Activated CD4-positive, alpha-beta T cell treated with anti-CD3 and anti-CD28 coated beads for 24 hours (primary cell): ENCODE measurements at places on chromosomes 1 and 21.

- no peak for DNase-seq
These were observed 277.3 kb downstream of the DNM3 start for GRCh38 chr1:172118618-172119017.

- DNase-seq: no peak
These were observed 71.5 kb downstream of the RPS6KC1 start for GRCh38 chr1:213122514-213122929.

GRCh38 chr1:29513357-29513756 lies 277.0 kb downstream of the PTPRU start:
- DNase-seq: no peak

DNA sequence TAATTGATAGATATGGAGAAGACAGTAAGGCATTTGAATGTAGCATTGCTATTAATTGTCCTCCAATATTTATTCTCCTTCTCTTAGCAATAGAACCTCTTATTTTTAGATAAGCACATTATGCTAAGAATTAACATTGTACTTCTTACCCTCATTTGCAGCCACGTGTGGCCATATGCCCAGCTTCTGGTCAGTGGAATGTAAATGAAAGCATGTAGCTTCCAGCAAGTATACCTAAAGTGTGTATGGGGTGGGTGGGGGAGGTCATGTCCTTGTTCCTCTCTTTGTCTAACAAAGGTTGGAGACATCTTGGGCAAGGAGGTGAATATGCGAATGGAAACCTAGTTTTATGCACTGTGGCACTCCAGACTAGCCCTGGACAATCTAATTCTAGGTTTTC lies 133.6 kb upstream of the HMCN1 start:
- DNase-seq: no peak

DNA sequence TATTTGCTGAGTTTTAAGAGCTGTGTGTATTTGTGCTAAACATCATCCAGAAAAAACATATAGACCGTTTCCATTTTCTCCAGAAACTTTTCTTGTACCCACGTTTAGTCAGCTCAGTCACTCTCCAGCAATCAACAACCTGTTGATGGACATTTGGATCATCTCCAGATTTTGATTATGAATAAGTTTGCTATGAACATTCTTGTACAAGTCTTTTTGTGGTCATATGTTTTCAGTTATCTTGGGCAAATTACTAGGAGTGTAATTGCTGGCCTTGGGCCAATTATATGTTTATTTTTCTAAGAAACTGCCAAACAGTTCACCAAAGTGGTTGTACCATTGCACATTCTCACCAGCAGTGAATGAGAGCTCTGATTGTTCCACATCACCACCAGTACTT lies 221.8 kb downstream of the CENPF start:
- DNase-seq: no peak

DNA sequence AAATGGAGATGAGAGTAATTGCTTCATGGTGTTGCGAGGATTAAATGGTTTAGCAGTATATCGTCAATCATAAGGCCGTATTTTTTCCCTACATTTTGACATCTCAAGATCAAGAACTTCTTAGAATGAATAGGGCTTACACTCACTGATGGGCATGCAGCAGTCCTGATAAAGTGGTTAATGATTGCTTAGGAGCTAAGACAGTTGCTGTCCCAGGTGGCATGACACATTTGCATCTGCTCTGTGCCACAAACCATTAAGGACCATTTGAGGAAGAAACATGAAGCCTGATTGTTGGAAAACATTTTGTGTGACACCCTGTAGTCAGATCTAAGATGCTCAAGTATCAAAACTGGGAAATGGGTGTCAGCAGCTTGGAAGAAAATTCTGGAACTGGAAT lies 81.0 kb upstream of the SGIP1 start:
- DNase-seq: no peak

DNA sequence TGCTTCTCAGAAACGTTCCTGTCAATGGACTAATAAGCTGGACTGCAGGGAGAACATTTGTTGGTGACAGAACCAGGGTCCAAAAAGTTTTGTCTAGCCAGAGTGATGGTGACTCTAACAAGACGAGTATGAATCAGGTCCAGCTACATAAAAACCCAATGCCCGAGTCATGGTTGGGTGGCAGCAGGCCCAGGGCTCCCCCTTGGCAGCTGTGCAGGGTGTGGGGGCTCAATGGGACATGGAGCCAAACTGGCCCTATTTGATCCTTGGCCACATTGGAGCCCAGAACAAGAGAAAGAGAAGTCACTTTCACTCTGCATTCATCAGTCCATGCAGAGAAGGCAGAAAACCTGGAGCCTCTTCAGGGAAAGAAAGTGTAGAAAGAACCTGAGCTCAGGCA lies 37.9 kb upstream of the TENT5C start:
- no peak for DNase-seq

GRCh38 chr1:113872219-113872935 lies 865 bp upstream of the PTPN22 start:
- DNase-seq: no peak

DNA sequence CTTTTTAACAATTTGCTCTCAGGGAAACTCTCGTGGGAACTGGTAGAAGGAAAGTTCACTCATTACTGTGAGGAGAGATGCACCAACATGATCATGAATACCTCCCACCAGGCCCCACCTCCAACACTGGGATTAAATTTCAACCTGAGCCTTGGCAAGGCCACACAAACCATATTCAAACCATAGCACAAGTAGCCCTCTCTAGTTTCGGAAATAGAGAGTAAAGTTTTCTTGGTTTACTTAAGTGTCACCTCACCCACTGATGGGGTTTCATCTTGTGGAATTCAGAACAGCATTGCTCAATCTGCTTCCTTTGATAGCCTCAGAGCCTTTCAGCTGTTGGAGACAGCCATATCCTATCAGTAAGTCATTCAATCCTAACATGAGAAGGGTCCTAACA lies 25.5 kb upstream of the CCSAP start:
- no peak for DNase-seq

GRCh38 chr21:21119091-21119490 lies 120.9 kb downstream of the NCAM2 start:
- no peak for DNase-seq

DNA sequence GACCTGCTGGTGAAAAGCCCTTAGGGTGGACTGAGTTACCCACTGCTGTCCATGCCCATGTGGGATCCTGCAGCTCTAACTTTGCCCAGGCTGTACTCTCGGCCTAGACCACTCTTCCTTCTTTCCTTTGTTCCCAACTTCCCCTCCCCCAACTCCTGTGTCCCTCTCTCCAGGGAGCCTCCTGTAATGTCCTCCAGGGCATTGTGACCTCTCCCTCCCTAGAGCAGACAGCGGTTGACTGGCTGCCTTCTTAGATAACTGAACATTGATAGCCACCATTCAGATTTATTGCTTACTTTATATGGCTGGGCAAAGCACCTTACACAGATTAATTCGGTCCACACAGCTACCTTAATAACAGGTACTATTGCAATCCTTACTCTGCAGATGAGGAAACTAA lies 5.0 kb downstream of the RUNX1 start:
- DNase-seq: no peak

- no peak for DNase-seq
These were observed 931 bp upstream of the CLSTN1 start for GRCh38 chr1:9824702-9825089.

GRCh38 chr1:89089962-89090361 lies 25.0 kb upstream of the GBP1 start:
- no peak for DNase-seq

GRCh38 chr21:45306453-45306831 lies 18.7 kb upstream of the POFUT2 start:
- no peak for DNase-seq

DNA sequence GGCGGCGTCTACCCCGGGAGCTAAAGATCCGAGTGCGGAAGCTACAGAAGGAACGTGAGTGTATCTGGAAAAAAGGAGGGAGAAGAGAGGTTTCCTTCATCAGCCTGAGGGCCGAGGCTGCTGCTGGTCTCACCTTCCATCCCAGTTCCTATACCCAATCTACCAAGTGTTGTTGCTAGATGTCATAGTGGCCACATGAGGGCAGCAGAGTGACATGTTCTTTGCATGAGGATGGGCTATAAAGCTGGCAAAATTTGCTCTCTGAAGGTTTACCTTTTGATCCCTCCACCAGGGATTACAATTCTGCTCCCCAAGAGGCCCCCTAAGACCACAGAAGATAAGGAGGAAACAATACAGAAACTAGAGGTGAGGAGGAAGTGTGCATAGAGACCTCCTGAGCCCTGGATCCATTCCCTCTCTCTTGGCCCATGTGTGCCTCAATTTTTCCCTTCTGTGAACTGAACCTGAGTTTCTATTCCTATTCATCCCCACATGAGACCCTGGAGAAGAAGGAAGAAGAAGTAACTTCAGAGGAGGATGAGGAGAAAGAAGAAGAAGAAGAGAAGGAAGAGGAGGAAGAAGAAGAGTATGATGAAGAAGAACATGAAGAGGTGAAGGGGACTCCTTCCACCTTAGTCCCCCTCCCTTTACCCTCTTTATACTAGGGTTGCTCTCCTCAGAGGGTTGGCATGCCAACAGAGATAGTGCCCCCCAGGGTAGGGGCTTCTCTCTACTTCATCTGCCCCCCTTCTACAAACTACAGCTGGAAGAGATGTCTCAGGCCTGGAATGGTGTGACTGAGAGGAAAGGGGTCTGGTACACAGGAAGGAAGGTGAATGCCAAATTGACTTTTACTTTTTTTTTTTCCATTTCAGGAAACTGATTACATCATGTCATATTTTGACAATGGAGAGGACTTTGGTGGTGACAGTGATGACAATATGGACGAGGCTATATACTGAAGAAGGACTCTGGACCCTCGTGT lies 13.3 kb downstream of the POLR3GL start:
- DNase-seq: no peak

DNA sequence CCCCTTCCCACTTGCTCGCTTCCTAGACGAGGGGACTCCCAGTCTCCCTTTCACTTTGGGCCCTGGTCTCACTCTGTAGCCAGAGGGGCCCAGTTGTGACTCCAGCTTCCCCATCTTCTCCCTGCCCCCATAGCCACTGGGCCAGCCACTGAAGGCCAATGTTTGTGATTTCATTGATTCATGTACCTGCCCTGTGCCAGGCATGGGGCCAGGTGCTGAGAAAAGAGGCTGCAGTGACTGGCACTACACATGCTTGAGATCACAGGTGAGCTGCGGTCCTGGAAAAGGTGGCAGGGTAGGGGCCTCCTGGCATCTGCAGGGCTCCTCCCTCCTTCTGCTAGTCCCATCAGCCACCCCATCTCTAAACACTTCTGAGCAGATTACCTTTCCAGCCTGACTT lies 345.3 kb upstream of the VAMP3 start:
- no peak for DNase-seq

- no peak for DNase-seq
These were observed 60.8 kb upstream of the WLS start for GRCh38 chr1:68293122-68293521.

- no peak for DNase-seq
These were observed 274.7 kb upstream of the SNX7 start for GRCh38 chr1:98386675-98387440.

DNA sequence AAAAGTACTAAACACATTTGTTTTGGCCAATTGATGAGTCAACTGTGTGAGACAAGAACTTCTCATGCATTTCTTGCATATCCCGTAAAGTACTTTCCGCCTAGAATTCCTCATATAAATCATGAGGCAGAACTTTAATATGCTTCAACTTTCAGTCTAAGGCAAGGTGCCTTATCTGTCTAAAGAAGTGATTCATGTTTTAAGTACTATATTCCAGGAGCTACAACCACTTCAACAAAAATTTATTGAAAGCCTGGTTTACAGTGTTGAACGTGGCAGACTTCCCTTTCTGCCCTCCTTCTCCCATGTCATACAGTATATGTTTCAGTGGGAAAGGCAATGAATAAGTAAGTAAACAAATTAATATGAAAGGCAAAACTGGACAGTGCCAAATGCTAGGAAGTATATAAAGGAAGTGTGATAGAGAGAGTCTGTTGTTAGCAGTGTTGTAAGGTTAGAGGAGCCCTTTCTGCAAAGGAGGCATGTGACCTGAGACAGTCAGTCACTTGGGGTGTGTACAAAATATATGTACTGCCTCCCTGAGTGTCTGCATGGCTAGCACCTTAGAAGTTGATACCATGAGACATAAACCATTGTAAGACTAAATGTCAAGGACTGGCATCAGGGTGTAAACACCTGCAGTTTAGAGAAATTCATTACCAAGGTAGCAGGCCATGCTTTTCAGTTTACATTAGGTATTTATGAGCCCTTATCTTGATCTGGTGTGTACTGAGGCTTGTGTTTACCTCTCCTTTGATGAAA lies 362.2 kb downstream of the SRGAP2C start:
- DNase-seq: no peak

- DNase-seq: no peak
These were observed 19.7 kb upstream of the HYI start for GRCh38 chr1:43473463-43473862.

DNA sequence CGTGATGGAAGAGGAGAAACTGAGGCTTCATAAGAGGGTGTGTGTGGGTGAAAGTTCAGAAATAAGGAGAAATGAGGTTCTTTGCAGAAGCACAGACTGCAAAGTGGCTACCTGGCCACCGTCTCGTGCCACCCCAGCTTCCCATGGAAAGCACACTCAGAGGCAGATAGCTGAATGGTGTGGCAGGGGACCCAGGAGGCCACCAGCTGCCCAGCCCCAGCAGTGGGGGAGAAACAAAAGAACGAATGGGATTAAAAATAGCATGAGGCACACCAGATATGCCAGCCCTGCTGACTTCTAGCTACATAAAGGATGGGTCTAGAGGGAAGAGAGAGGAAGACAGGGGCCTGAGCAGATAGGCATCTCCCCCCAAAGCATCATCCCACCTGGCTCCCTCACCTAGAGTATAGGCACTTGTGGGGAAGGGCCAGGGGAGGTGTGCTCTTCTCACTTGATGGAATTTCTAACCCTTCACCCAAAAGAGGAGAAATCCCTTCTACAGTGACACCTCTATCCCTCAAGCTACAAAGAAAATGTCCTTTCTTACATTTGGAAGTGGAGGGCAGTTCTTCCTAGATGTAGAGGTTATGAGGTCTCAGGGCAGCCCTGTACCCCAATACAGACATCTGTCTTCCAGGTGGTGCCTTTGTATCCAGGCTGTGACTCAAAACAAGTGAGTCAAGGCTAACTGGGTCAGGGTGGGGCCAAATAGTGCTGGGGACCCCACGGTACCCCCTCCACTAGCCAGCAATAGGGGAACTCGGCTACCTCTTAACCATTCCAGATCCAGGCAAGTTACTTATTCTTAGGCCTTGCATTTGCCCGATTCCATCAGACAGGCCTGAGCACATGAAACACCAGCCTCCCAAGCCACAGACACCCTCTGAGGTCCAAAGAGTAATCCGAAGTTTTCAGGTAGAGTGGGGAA lies 3.5 kb downstream of the HDGF start:
- no peak for DNase-seq

DNA sequence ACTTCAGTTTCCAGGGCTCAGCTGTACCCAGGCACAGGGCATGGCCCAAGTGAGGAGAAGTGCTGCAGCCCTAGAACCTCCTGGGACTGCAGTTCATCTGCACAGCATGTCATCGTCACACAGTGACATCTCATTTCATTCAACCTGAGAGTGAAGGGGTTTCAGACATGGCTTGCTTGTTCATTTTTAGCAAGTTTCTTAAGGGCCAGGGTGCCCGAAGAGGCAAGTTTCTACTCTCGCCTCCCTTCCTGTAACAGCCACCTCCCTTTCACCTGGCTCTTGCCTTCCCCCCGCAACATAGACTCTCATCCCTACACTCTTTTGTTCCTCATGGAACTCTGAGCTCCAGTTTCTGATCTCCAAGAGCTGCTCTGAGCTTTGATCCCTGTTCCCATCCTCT lies 108.1 kb downstream of the C1orf21 start:
- DNase-seq: no peak

GRCh38 chr1:25978403-25978802 lies 19.5 kb downstream of the PAFAH2 start:
- DNase-seq: no peak

- DNase-seq: no peak
These were observed 30.6 kb upstream of the BMP8B start for GRCh38 chr1:39819091-39819812.

- no peak for DNase-seq
These were observed 1.3 kb downstream of the AHDC1 start for GRCh38 chr1:27602462-27603308.
